Bronchial smooth muscle cell (primary cell): ENCODE measurements at places on chromosomes 11 and 22. TPM values are rescaled to one million over a fixed set of nuclear protein-coding genes. Genes with fewer than 3 reads are reported as not detected.

The RAG1 gene
- total RNA-seq = 0.43 and 0.63 TPM in 2 replicates

The IL10RA gene
- 0.26 TPM in 1 of 2 replicates, not detected in the other for total RNA-seq

The CHRM1 gene
- 0.09 TPM in 1 of 2 replicates, not detected in the other for total RNA-seq

The KLHDC7B gene
- 0.60 TPM in 1 of 2 replicates, not detected in the other for total RNA-seq

The SCUBE1 gene
- total RNA-seq = under 0.01 and 0.34 TPM in 2 replicates

The TSSK2 gene
- not detected in 2 replicates for total RNA-seq

The OR56A4 gene
- total RNA-seq = not detected in 2 replicates
